IPS DF 6.9 (cell line): ENCODE measurements at places on chromosomes 7 and 10.

GRCh38 chr7:16668049-16668858 is 22.3 kb downstream of the BZW2 start:
- H3K4me1 ChIP-seq = peaks cover 2% of the 10 kb centered on the region; the same call in 1 of the 2 replicates
- H3K27ac ChIP-seq = no peak overlapping the region
- H3K4me3 ChIP-seq = no peak overlapping the region
- no peak for DNase-seq
- H3K27me3 ChIP-seq = no peaks in the 10 kb centered on the region

GRCh38 chr10:4017336-4017735 is 232.3 kb upstream of the KLF6 start:
- no peaks in the 10 kb centered on the region for H3K36me3 ChIP-seq
- no peak overlapping the region for H3K27ac ChIP-seq
- DNase-seq = no peak
- H3K27me3 ChIP-seq = no peaks in the 10 kb centered on the region
- no peak overlapping the region for H3K4me3 ChIP-seq
- H3K4me1 ChIP-seq = no peaks in the 10 kb centered on the region

DNA sequence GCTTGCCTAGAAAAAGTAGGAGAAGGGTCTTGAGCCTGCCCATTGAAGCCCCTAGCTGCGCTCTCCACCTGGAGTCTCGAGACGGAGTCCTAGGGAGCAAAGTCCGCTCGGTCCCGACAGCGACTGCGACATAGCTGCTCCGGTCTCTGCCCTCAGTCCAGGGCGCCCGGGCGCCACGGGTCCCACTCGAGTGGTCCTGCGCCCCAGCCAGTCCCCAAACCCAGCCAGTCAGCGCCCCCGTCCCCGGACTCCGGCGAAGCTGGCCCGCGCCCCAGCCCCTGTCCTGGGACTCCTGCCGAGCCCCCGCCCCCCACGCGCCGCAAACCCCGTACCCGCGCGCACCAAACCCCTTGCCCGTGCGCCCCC is 490 bp downstream of the TNS3 start:
- DNase-seq = no peak
- peaks cover 7% of the 10 kb centered on the region for H3K4me1 ChIP-seq
- peaks cover 4% of the 10 kb centered on the region; the same call in 1 of the 2 replicates for H3K27me3 ChIP-seq
- no peak overlapping the region for H3K27ac ChIP-seq

DNA sequence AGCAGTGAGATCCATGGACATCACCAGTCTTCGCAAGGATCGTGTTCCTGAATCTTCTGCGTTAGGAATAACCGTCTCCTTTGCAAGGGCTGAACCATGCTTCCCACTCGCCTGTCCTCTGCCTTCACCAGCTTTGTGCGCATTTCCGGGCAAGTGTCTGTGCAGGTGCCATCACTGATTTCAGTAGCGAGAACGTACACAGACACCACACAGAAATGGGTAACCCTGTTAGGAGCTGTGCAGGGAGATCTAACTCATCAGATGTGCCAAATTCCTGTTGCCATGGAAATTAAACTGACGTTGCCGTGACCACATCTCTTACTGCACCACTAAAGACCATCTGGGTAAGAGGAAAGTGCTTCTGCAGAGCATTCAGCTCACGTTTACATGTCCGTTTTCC is 146.3 kb downstream of the DIP2C start:
- no peaks in the 10 kb centered on the region for H3K36me3 ChIP-seq
- no peak for DNase-seq
- H3K4me1 ChIP-seq = peaks cover 3% of the 10 kb centered on the region
- H3K4me3 ChIP-seq = no peak overlapping the region

DNA sequence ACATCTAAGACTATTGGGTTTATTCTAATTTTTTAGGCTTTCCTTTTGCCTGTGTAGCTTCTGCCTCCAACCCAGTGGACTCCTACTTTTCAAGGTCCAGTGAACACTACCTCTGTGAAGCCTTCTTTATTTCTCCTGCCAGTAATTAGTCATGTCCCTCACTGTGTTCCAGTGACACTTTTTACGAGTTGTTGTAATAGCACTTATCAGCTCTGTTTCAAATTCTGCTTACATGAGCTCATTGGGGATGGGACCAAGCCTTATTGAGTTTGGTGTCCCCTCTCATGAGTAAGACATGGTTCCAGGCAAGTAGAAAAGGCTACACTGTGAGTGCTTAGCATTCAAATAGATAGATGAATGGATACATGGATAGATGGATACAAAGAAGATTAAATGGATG is 184.6 kb downstream of the HIBADH start:
- no peaks in the 10 kb centered on the region for H3K4me1 ChIP-seq
- H3K27me3 ChIP-seq = no peaks in the 10 kb centered on the region
- no peak for DNase-seq
- no peak overlapping the region for H3K4me3 ChIP-seq

DNA sequence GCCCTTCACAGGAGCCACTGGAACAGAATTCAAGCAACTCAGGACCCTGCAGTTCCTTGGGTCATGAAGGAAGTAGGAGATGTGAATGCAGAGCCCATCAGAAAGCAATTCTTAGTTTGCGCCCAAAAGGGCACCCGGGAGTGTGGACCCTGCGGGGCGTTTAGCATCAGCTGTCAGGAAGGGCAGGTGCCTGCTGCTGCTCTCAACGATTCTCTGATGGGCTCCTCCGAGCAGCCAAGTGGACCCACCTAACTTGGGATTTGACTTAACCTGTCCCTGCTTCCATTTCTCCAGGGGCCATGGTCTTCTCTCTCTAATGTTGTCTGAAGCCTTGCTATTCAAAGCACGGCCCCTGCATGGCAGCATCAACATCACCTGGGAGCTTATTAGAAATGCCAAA is 17.1 kb downstream of the CPA5 start:
- no peak for DNase-seq
- no peaks in the 10 kb centered on the region for H3K36me3 ChIP-seq
- no peak overlapping the region for H3K4me3 ChIP-seq
- no peak overlapping the region for H3K27ac ChIP-seq
- H3K27me3 ChIP-seq = no peaks in the 10 kb centered on the region
- H3K4me1 ChIP-seq = peaks cover 1% of the 10 kb centered on the region

DNA sequence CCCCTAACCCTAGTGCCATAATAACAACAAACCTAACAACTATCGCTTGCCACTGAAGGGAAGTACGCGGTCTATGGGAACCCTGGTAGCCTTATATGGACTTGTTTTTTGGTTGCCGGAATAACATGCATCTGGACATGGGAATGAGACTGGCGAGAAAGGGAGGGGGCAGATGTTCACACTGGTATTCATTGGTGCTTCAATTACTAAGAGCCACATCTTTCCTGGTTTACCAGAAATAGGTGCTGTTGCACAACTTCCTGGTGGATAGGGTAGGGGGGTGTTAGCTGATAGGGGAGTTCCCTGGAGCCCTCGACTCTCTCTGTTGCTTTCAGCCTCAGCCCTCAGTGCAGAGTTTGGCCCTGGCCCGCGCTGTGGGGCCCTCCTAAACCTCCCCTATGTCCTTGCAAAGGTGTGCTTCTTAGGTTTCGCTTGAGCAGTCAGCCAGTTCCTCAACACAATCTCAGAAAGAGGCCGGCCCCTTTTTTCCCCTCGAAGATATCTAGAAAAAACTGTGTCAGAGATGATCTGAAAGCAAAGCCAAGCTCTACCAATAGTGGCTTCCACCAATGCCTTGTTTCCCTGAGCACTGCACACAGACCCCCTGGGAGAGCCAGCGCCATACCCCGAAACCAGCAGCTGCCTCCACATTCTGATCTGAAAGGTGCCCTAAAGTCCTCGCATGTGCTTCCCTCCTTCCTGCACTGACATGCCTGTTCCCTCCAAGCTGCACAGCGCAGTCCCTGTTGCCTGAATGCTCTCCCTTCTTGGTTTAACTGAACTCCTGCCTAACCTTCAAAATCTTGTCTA is 13.5 kb downstream of the TBXAS1 start:
- no peak overlapping the region for H3K4me3 ChIP-seq
- DNase-seq = no peak
- H3K4me1 ChIP-seq = no peaks in the 10 kb centered on the region
- H3K27ac ChIP-seq = no peak overlapping the region
